ENCODE measurements at places on chromosomes 12 and 14.
A peak's percentile ranks its signal among the peaks of the same experiment; 100 is the strongest.

GRCh38 chr12:54126696-54127537 lies 61.9 kb downstream of the SMUG1 start:
- peak; percentile 83 for DNase-seq

- DNase-seq = no peak
Measured at GRCh38 chr14:19900999-19901398, 19.4 kb upstream of the OR4K5 start.

DNA sequence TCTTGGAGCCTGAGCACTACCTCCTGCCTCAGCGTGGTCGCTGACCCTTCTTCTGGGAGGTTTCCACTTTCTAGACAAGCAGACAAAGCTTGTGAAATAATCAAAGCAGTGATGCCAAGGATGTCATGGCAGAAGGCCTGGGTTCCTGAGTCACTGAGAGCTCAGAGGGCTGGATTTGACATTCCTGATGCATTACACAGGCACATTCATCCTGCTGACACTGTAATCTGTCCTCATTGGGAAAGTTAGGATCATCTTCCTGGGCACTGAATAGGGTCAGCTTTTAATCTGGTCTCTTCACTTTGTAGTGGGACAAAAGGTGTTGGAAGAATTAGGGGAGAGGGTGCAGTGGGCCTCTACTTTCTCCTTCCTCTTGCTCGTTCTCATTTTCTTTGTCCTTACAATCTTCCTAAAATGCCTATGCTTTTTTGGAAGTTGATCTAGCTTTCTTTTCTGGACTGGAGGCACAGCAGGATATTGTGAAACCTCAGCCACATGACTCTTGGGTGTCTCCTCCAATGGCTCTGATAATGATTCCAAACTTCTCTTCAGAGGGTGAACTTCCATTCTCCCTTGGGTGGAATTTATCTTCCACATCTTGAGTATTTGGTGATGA lies 29.6 kb downstream of the EEA1 start:
- peak; percentile 98 for DNase-seq

DNA sequence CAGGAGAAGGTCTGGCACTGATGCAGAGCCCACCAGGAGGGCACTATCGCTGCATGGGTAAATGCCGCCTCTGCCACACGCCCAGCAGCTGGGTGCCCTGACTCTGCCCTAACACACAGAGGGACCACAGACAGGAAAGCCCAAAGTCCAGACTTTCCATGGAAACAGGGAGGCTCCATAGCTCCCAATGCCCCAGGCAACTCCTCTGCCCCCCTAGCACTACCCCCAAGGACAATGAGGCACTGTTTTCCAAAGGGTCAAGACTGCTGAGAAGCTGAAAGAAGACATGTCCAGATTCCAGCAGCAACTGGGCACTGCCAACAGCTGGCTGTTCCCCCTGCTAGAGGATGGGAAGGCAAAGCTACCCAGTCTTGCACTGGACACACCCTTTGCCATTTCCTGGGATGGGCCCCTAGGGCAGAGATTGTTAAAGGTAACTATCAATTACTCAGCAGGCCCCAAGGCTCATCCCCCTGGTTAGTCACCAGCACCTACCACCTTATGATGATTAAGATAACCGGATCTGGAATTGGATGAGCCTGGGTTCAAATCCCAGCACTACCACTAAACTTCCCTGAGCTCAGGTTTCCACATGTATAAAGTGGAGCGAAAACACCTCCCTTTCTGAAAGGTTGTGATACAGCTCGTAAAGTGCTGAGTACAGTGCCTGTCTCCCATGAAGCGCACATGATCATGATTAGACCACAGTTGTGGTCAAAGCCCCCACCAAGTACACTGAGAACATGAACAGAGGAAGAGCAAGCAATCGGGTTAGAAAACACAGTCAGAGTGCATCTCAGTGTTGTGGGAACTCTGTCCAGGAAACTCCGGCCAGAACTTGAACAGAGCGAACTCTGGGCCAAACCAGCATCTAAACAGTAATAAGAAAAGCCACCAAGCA lies 3.3 kb downstream of the PXN start:
- DNase-seq = peak; percentile 58

DNA sequence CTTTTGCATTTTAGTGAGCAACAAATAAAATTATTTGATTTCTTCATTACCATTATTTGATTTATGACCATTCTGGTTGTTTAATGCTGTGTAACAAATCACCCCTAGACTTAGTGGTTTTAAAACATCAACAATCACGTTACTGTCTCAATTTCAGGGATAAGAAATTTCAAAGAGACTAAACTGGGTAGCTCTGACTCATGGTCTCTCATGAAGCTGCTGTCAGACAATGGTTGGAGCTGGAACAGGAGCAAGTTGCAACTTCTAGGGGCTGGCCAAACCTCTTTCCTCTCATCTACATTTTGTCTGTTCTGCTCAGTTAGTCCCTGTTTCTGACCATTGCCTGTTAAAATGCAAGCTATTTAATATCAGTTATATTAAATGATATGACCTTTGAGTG lies 517.0 kb downstream of the KCNH5 start:
- no peak for DNase-seq

GRCh38 chr14:74904635-74905503 lies 18.2 kb downstream of the RPS6KL1 start:
- peak; percentile 37 for DNase-seq

DNA sequence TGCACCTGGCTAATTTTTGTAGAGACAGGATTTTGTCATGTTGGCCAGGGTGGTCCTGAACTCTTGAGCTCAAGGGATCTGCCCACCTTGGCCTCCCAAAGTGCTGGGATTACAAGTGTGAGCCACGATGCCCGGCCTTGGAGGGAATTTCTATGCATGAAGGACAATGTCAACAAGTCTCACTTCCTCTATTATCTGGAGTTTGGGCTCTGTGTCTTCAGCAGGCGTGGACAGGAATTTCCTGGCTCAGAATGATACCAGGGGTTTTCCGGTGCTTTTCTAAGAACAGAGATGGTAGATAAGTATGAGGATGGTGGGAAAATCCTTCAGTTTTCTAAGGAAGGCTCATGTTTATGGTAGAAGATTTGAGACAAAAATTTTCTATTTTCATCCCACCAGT lies 75.0 kb upstream of the CCDC60 start:
- DNase-seq = no peak

GRCh38 chr12:57522011-57522886 lies at the start of gene MBD6:
Gene MBD6 (plus strand): TSS chr12:57522824. CDS start chr12:57524304, 1,480 bp downstream.
- peak; percentile 94 for DNase-seq

DNA sequence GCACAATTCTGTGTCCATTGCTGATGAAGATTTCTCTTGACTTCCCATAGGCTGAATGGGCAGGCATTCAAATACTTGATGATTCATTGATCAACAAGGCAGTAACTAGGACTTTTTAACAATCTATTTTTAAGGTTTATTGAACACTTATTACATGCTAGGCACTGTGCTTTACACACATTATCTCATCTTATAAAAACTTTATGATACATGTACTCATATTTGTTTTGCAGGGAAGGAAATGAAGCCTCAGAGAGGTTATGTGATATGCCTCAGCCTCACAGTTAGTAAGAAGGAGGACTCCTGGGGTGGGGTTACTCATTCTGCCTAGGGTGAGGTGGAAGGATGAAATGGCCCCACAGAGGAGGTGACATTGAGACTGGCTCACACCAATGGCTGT lies 12.9 kb upstream of the EMP1 start:
- DNase-seq = peak; percentile 65

DNA sequence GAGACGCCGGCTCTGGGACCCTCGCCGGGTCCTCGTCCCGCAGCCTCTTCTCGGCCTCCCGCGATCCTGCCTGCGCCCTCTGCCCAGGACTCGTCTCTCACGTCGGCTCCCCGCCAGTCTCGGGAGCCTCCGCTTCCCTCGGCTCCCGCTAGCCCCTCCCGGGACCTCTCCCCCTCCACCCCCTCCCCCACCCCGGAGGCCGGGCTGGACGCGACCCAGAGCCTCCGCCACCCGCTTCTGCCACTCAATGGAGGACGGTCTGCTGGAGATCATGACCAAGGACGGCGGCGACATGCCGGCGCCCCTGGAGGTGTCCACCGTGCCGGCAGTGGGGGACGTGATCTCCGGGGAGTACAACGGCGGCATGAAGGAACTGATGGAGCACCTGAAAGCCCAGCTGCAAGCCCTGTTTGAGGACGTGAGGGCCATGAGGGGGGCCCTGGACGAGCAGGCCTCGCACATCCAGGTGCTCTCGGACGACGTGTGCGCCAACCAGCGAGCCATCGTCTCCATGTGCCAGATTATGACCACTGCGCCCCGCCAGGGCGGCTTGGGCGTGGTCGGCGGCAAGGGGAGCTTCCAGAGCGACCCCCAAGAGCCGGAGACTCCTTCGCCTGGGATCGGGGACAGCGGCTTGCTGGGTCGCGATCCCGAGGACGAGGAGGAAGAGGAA lies 568 bp downstream of the CCDC184 start:
- DNase-seq = no peak

DNA sequence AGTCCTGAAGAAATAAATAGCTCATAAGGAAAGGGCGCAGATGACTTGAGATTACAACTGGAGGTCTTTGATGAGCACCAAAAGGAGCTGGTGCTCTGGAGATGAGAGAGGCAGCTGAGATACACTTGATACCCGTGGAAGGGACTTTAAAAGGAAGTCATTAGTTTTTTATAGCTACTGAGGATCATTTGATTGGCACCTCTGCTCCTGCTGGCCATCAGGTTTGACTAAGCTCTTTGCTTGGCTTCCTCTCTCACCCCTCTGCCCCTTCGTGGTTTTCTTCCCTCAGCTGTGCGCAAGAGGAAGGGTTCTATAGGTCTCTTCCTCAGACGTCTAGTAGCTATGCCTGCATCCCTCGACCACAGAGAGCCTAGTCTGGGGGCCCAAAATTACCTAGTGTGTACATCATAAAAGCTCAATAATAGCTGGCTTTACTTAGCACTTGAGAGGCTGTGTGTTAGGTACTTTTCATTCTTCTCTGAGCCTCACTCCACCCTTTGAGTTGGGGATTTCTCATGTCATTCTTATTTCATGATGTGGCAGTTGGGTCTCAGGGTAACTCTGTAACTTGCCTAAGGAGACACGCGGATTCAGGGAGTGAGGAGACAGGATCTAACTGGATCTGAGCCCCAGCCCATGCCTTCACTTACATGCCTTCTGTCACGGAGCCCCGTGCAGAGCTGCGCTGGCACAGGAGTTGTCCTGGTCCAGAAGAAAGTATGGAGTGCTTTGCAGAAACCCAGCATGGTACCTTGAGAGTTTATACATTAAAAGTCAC lies 68.4 kb upstream of the ASPG start:
- no peak for DNase-seq

DNA sequence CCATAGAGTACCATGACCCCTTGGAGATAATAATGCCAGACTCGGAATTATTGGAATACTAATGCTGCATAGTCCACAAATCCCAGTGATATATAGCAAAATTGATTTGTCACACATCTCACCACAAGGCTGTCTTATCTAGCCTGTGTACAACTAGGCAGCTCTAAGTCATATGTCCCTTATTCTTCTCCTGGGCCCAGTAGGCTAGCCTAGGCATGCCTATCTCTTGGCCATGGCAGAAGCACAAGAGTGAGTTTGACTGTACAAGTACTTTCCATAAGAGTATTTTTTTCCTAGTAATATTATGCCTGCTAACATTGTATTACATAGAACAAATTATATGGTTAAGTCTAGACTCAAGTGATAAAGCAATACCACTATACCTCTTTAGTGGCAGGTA lies 1122.1 kb upstream of the SEL1L start:
- DNase-seq = no peak

DNA sequence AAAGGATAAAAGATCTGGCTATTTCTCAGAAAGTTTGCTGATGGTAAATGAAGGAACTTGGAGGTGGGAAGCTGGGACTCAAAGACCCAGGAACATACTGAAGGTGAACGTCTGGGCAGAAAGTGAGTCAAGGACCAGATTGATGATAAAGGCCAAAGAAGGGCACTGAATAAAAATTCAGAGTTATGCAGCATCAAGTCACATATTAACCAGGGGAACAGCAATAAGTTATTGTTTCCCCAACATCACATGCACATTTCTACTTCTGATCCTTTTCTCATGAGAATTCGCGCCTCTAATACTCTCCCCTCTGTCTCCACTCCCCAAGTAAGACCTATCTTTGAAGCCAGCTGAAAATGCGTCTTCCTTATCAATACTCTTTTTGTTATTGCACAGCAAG lies 71.8 kb upstream of the SLC35F4 start:
- no peak for DNase-seq

DNA sequence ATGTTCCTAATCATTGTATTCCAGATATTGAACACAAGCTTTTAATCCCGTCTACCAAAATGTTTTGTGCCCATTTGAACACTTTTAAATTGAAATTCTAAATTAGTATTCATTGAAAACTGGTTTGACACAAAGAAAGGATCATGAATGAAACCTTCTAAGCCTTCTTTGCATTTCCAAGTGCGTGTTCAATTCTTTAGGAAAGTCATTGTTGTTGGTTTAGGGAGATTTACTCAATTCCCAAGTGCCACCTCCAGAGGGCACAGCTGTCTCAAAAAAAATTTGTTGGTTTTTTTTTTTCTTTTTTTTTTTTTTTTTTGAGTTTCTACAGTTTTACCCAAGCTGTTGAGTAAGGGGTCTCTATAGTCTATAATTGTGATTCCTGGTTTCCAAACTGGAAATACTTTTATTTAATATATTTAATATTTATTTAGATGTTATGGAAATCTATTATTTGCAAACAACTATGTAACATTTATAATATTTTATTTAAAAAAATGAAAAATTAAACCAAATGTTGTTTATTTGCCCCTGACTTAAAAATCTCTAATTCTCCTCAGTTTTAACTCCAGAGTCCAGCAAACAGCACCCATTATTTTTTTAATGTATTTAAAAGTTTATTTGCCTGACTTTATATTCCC lies 79.9 kb downstream of the NEDD1 start:
- DNase-seq = peak; percentile 63

DNA sequence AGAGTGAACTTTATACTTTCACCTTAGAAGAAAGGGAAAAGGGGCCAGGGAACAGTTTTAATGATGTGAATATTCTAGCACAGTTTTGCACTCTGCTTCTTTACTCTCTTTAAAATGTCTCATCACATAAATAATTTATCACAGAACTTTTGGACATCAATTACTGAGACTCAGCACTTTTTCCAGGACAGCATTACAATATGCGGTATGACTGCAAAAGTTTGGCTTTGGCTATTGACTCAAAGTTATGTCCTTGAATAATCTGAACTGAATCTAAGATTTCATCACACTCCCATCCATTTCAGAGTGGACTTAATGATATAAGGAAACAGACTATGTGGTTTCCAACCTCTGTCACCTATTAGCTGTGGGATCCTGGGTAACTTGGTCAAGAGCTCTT lies 11.7 kb downstream of the CCER1 start:
- no peak for DNase-seq

DNA sequence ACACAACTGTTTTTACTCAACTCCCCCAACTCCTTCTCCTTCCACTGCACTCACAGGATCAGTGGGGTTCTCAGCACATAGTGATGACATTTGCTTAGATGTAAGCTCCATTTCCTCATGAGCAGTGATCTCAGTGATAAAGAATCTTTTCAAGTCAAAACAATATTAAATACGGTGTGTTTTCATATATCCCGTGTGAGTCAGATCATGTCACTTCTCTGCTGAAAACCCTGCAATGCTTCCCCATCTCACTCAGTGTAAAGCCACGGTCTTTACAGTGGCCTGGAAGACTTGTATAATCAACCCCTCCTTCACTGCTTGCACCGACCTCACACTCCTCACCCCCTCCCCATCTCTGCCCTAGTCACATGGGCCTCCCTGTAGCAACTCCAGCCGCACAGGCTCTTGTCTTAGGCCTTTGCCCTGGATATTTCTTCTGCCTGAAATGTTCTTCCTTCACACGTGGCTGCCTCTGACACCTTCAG lies 149.7 kb upstream of the ARHGAP5 start:
- peak; percentile 93 for DNase-seq
